ENCODE measurements at places on chromosomes 3 and 15.

- DNase-seq = no peak
Observed at GRCh38 chr3:68135067-68135466, 480.7 kb upstream of the SUCLG2 start.

DNA sequence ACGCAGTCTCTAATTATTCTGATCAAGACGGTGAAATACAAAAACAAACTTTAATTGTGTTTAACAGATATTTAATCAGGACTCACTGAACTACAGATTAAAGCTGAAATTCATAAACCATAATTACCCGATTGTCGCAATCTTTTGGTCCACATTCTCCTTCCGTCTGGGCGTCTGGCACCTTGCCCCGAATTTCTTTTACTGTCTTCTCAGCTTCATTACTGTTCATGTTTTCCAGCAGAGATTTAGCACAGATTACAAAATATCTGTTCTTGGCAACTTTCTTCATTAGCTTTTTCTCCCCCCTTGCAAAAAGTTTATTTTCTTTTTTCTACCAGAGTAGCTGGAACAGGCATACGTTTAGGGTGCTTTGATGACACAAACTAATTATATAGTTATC is 271.4 kb downstream of the TIGIT start:
- no peak for DNase-seq

DNA sequence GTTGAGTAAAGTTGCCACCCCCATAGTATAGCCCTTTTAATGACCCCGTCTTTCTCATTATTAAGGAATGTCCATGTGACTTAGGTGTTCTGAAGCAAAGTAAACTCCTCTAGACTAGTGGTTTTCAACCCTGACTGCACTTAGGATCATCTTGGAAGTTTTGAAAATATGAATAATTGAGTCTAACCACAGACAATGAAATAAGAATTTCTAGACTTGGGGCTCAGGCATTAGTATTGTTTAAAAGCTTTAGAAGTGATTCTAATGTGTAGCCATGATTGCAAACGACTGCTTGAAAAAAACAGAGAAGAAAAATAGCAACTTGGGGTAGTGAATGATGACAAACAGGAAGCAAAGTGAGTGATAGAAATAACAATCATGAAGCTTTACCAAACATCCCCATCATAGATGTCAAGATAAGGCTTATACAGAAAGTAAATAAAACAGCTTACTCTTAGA is 35.0 kb downstream of the ALCAM start:
- DNase-seq = no peak

DNA sequence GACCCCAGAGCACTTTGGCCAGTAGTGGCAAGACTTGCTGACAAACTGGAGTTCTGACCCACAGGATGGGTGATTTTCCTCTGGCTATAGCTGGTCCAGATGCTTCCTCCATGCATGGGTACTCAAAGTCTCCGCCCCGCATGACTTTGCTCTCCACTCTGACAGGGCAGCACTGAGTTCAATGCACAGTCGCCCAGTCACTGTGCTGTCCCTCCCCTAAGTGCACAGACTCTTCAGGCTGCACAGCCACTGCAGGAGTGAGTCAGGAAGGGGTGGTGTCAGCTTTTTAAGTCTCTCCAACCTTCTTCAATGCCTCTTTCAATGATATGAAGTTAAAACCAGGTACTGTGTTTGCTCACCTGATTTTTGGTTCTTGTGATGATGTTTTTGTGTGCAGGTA is 17.8 kb downstream of the TEX9 start:
- no peak for DNase-seq

DNA sequence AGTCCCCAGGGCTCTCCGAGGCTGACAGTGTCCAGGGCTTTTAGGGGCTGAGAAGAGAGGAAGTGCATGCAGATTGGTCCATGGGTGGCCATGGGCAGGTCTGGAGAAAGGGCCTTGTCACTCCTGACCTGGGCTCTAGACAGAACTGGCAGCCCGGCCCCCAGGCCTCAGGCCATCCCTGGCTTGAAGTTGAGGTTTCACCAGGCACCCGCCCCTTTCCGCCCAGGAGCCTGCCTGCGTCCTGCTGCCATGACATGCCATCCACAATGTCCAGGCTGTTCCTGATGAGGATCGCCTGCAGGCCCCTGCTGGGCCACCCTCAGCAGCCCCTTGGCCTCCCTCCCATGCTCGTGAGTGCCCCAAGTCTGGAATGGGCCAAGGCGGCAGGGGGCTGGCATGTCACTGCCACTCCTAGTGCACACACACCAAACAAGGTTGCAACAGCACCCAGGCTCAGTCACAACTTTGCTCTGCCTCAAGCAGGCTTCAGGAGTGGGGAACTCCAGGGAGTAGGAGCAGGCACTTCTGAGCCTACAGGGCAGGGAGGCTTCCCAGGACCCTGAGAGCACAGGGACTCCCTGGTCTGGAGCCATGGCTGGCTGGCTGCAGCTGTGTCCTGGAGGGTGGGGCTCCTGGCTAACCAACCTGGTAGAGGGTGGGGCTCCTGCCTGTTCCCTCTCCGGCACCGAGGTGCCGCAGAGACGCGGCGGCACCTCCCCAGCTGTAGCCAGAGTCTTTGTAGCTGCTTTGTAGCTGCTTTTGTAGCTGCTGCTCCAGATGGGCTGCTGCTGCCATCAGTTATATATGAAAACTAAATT is 1457.1 kb upstream of the GBE1 start:
- DNase-seq = no peak

- DNase-seq = no peak
Observed at GRCh38 chr3:64144241-64144900, 80.9 kb downstream of the PRICKLE2 start.

GRCh38 chr3:72348357-72348756 is 499.9 kb downstream of the SHQ1 start:
- no peak for DNase-seq

- no peak for DNase-seq
Observed at GRCh38 chr15:33135355-33135781, 59.1 kb downstream of the FMN1 start.

GRCh38 chr15:35936284-35936683 is 390.3 kb upstream of the DPH6 start:
- DNase-seq = no peak

GRCh38 chr3:18988614-18989229 is 159.6 kb upstream of the KCNH8 start:
- DNase-seq = no peak

GRCh38 chr3:46406443-46406787 is 451 bp downstream of the CCR5AS start:
- DNase-seq = no peak

- no peak for DNase-seq
Observed at GRCh38 chr3:40317061-40317855, 7.8 kb downstream of the EIF1B start.

GRCh38 chr3:31086698-31087097 is 192.2 kb upstream of the GADL1 start:
- DNase-seq = no peak

DNA sequence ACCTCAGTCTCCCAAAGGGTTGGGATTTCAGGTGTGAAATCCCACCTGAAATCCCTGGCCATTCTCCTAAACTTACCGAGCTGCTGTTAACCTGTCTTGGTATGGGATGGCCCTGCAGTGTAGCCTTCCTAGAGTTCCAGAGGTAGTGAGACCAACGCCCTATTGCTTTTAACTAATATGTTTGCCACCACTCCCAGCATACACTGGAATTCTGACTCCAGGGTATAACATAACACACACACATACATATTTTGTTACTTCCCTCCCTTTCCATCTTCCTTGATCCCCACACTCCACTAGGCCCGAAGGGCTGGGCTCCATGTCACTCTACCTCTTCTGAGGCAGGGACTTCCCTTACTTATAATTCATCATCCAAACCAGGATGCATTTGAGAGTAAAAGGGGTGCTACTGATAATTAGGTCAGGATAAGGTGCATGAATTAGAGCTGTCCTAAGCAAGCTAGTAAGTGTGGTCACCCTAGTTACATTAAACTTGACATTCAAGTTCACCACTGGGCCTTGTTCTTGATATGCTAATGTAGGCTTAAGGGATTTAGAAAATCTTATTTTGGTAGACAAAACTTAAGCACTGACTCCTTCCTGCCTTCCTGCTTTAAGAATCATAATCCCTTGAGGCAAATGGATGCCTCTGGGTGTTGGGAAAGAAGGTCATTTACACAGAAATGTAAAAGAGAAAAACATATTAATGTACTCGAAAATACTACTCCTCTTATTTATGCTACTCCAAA is 317.6 kb downstream of the MAGI1 start:
- DNase-seq = no peak

DNA sequence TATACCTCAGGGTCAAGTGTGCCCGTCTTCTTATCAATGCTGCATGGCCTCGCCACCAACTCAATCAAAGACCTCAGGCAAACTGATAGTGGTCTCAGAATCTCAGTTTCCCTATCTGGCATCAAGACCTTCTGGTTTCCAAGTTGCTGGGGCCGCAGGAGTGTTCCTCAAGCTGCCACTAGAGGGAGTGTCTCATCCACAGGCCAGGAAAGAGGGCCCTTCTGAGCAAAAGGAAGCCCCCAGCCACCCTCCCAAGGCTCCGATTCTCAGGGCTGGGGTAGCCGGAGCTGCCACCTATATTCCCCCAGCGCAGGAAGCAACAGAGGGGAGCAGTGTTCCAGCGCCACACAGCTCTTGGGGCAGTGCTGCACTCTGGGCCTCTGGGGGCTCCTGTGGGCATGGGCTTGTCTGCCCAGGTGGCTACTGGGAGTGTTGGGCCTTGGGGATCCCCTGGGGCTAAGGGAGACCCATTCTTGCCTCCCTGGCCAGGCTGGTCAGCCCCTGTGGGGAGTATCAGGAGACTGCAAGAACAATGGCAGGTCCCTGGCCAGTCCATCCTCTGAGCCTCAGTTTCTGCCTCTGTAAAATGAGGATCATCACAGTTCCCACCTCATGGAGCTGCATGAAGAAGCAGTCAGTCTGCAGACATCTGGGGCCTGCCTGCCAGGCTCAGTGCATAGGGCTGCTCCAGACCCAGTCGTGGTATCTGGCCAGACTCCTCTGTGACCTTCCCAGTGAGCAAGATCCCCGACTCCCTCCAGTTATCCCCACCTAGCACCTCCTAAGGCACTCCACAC is 23.4 kb upstream of the SEC13 start:
- DNase-seq = peak; percentile 33

DNA sequence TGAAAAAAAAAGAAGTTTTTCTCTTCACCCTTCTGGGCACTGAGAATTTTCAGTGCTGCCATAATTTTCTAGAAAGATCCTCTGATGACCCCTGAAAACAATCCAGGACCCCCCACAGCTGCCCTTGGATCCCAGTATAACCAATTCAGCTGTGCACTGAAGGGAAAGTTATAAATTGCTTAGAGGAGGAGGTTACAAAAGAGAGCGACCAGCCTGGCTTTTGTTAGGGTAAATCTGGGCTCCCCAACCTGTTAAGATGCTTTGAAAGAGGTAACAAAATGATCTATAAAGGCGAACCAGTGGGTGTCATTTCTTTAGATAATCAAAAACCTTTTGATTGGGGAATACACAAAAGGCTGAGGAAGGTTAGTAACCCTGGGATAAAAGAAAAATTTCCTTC is 407.9 kb upstream of the ATP11B start:
- DNase-seq = no peak

- no peak for DNase-seq
Observed at GRCh38 chr3:184155644-184156521, 706 bp downstream of the DVL3 start.

GRCh38 chr15:68991723-68992122 is 22.8 kb upstream of the NOX5 start:
- DNase-seq = no peak

DNA sequence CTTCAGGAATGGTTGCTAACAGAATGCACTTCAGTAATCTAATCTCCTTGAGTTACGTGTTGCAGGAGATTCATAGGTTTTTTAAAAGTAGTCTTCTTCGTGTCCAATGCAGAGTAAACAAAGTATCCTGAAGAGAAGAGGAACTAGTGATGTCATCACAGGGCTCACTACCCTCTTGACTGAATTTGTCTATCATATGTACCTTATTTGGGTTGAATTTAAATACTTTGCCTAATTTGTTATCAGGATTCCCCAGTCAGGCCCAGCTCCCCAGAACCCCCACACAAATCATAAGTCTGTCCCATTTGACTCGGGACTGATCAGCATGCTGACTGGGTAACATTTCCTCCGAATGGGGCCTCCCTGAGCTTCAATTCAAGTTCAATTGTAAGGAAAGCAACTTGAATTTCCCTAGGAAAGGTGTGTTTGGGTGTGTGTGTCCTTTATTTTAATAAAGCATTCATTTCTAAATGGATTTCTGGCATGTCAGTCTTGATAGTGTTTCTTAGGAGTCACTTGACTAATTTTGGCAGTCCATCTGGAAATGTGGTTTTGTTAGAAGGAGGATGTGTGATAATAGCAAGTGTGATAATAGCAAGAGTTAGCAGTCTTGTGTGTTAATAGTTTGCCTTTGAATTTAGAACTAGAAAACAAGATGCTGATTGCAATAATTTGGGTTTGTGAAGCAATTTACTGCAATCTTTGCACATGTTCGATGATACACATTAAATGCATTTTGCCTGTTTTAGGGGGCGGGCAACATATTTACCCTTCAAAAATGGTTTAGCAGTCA is 21.9 kb downstream of the OXNAD1 start:
- DNase-seq = no peak

GRCh38 chr3:148962513-148962912 is 28.8 kb upstream of the GYG1 start:
- no peak for DNase-seq

DNA sequence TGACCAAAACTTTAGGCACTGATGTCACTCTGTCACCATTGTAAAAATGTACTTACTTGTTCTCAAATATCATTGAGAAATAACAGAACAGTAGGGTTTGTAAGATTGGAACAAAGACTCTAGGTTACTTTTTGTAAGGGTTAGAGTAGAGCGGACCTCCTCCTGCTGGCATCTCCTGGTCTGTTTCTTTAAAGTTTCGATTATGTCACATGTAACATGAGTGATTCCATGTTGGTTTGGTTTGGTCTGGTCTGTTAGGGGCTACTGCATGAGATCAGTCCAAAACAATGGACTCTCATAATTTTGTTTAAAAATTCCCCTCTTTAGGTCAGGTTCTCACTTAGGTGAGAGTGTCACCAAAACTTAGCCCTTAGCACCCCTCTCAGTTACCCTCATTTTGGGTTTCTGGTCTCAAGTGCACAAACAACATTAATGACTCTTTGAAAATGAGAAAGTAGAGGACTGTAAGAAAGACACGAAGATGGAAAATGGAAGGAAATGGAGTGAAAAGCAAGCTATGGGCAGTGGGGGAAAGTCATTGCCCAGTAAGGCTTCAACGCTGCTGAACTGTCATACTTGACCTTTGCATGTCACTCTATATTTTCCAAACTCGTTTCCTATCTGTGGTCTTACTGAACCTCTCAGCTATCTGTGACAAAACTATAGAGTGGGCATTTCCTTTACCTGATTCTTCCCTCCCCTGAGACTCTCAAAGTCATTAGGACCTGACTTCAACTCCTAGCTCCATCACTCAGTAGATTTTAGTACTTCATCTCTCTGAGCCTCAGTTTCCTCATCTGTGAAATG is 52.7 kb downstream of the LDHAL6B start:
- DNase-seq = no peak

DNA sequence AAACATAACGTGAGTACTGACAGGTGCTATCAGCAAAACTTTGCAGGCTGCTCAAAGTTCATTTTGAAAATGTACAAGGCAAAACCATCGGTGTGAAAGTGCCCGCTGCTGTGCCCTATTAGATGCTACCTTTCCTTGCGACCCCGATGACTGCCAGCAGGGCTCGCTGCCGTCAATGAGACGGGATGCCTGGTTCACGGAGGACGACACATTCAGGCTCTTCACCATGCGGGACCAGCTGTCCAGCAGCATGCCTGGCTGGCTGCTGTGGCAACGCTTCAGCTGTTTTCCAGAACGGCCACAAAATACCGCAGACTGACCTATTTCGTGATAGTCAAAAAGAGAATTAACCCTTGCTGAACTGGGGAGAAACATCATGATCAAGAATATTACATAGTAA is 92.7 kb upstream of the OCA2 start:
- no peak for DNase-seq

Data from stimulated activated CD4-positive, alpha-beta T cell treated with anti-CD3 and anti-CD28 coated beads, TNF-alpha, amount 100 ng/mL, for 1 hour (primary cell).